ENCODE measurements at places on chromosomes 3 and 15.

DNA sequence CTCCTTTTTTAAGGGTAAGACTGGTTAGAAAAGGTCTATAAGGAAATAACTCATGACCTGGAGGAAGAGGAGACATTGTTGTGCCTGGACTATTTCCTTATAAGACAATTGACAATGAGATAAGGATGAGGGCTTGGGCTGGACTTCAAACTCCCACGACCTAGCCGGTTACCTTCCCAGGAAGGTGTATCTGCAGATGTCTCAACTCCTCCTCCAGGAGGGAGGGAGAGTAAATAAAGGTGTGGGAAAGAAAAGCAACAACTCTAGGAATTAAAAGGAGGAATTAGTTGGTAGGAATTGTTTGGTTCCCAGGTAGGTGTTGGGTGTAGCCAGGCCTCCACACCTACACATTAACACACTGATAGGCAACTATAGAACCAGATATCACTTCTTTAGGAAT, 97.8 kb upstream of the TBL1XR1 start:
- DNase-seq, result no peak

- DNase-seq, result no peak
Measured at GRCh38 chr15:47820057-47820746, 102.9 kb downstream of the SEMA6D start.

GRCh38 chr3:11154953-11155325, 646 bp downstream of the HRH1 start:
- no peak for DNase-seq

DNA sequence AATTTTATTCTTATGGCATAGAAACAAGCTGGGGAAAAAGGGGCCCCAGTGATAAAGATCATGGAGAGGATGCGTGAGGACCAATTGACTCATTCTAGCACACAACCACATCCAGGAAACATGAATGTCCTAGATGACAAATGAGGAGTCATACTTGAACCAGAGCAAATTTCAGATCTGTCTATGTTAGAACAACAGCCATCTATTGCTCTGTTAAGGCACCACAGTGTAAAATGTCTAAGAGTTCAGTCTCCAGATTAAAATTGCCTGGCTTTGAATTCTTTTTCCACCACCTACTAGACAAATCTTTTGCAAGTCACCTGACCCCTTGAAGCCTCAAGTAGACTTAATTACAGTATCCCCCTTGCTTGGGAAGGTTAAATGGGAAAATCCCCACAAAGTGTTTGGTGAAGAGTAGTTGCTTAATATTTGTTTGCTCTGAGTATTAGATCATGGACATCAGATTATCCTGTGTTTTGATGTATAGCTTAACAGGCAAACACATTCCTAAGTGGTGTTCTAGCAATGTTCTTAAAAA, 258.7 kb upstream of the TGFBR2 start:
- DNase-seq, result no peak

DNA sequence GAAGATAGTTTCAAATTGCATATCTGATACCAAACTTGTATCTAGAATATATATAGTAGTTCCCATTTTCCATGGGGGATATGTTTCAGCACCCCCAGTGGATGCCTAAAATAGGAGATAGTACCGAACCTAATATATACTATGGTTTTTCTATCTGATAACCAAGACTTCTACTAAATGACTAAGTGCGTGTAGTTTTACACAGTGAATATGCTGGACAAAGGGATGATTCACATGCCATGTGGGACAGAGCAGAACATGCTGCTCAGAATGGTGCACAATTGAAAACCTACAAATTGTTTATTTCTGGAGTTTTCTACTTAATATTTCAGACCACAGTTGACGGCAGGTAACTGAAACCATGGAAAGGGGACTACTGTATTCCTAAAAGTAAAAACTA, 73.4 kb upstream of the TP63 start:
- DNase-seq, result no peak

DNA sequence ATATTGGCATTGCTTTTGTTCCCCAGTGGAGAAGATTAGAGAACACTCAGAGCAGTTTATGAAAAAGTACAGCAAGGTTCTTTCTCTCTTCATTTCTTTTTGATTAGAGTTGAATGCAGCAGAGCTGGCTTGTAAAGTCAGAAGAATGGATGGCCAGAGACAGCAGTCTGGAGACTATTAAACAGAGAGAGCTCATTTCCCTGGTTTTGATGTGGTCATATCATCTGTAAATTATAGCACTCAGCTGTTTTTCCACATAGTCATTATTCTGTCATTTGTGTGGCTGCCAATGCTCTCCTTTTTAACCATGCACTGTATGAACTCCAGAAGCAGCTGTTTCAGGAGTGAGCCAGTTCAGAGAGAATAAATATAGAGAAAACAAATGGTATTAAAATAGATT, 177.4 kb upstream of the CRBN start:
- no peak for DNase-seq

DNA sequence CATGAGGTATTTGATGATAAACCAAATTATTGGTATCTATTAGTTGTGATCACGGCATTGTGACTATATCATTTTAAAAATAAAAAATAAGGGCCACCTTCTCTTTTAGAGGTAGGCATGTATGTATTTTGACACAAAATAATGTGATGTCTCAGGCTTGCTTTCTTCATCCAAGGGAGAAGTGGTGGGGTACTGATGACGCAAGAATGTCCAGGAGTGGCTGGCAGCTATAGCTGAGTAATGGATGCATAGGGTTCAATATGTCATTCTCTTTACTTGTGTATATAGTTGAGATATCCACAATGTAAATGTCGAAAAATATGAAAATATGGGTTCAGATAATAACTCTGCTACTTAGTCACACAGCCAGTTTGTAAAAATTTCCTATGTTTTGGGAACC, 46.8 kb upstream of the NSMCE3 start:
- DNase-seq, result no peak

- no peak for DNase-seq
Measured at GRCh38 chr15:40235201-40235885, 3.5 kb upstream of the PAK6 start.

DNA sequence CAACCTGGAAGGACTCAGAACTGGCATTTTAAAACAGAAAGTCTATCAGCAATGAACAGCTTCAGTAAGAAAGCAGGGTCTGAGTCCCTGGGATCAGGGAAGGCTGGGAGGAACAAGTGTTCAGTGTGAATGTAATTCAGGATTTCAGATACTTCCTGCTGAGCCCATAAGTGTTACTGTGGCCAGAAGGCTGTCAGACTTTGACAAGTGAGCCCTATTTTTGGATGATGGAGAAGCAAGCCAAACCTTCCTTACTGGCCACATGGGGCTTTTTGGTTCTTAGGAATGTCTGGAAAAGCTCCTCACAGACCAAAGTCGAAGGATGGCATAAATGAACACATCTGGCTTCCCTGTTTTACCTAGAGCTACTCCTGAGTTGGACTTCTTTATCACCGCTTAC, 157.2 kb downstream of the BBX start:
- DNase-seq, result no peak

DNA sequence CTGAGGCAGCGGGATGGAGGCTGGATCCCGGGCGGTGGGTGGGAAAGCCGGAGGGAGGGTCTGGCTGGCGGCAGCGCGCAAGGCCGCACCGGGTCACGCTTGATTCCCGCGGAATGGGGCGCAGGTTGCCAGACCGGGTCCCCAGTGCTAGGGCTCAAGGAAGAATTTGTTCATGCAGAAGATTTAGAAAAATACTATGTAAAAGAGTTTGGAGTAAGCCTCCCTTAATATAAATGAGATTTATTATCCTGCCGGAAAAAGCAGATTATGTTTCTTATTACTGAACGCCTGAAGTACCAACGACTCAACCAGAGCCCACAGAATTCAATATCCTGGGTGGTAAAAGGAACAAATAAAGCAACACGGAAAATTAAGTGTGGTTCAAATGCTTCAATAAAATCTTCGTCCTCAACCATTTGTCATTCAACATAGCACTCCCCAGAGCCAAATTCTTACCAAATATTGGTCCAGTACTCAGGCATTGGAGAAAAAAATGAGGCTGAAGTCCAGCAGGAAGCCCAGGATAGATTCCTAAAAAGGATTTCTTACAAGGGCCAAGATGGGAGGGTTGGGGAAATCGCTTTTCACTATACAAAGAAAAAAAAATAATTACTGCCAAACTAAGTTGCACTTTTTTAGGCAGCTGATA, 1.2 kb upstream of the ZBTB20 start:
- DNase-seq, result no peak
